Fibroblast of skin of right biceps (primary cell): ENCODE measurements at places on chromosomes 2 and 18.

DNA sequence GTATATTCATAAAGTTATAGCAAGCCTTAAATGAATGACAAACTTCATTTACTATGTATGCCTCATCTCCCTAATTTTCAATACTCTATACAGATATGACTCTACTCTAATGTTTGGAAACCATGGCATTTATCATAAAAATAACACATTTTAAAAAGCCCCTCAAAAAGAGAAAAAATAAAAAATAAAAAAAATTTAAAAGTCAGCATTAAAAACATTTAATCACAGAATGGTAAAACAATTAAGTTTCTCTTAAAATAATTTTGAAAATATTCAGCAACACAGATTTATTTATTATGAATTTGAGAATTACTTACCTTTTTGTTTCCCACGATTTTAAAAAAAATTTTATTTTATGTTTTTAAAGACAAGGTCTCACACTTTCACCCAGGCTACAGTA is 65.0 kb upstream of the CDKL4 start:
- no peak for DNase-seq

- DNase-seq = no peak
These were observed 973.1 kb downstream of the TMEM182 start for GRCh38 chr2:103734911-103735310.

DNA sequence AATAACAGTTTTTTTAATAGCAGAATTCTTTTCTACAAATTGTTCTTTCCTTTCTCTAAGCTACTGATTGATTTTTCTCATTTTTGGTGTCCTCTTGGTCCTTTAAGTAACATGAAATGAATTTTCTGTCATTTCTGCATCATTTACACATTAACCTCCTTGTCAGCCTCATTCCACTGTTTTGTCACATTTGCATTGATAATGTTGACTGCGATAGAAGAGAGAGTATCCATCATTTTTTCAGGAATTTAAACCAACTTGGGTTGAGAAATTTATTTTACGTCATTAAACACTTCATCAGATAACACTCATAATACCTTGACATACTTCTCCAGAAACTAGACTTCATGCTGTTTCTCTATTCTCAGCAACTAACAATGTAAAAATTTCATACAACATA is 422.2 kb downstream of the LRRTM4 start:
- DNase-seq = no peak

GRCh38 chr2:100529900-100530299 is 32.9 kb upstream of the PDCL3 start:
- DNase-seq = no peak

DNA sequence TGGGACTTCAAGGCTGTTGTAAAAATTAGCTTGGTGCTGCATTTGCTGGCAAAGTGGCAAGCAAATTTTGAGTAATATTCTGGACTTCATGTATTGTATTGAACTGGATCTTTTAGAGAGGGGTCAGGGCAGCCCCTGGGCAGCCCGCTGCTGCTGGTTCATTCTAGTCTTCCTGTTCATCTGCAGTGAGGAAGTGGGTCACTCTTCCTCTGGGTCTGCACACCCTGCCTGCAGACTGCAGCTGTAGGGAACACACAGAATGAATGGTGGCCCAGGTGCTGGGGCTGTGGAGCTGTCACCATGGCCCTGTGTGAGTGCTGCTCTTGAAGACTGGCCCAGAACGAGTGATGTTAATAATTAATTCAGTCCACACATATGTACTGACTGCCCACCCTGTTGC is 9.4 kb downstream of the SH3RF3 start:
- DNase-seq = no peak

DNA sequence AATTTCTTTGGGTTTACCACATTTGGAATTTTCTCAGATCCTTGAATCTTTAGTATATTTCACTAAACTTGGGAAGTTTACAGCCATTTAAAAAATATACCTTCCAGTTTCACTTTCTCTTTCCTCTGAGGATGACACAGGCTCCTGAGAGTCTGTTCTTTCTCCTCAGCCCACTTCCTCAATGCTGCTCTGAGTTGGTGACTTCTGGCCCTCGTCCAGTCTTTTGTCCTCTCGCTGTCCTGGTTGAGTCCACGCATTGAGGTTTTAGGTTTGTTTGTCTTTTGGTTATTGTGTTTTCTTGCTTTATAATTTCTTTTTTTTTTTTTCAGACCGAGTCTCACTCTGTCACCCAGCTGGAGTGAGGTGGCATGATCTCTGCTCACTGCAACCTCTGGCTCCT is 40.7 kb upstream of the GALR1 start:
- DNase-seq = peak; percentile 41

DNA sequence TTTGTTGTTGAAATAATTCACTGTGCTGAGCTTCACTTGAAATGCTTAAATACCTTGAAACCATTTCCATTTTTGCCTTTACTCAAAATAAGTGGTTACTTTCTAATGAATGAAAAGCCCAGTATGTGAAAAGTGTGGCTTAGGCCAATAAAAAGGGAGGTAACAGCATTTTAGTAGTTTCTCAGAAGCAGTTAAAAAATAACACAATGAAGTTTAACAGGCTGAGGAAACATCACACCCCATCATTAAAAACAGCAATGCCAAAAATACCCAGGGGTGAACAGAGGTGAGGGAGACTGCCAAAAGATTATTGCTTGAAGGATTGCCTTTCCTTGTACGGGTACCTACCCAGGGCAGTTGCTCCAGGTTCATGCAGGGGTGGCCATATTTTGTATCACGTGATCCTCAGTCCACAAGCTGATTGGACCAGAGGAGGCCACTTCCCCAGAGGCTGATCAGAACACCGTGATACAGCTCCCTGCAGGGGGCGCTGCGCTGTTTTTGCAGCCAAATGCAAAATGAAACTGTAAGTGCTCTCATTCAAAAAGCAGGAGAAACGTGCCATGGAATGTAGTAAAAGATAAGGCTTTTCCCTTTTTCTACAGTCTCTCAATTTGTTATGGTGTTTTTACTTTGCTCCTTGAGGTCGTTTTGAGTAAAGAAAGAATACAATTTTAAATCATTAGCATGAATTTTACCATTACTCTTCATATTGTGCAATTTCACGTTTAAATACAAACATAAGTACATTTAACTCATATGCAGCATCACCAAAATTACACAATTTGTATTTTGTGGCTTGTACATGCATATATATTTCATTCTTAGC is 70.2 kb upstream of the SH3BP4 start:
- peak; percentile 86 for DNase-seq
